ENCODE measurements at places on chromosomes 4 and X.
A peak's percentile ranks its signal among the peaks of the same experiment; 100 is the strongest.

DNA sequence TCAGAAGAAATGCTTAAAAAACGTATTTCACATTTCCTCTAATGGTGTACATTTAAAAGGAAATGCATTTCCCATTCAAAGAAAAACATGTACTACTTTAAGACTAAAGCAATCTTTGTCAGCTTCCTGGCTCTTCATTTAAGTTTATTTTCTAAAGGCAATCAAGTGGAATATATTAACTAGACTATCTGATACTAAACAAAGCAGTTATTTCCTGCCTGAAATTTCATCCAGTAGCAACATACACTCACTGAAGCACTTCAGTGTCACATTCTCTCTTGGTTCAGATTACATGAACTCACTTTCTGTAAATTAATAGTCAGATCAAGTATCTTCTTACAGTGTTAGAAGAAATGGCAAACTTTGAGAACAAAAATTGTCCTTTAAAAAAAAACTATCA, 42.5 kb downstream of the LRBA start:
- DNase-seq = no peak

DNA sequence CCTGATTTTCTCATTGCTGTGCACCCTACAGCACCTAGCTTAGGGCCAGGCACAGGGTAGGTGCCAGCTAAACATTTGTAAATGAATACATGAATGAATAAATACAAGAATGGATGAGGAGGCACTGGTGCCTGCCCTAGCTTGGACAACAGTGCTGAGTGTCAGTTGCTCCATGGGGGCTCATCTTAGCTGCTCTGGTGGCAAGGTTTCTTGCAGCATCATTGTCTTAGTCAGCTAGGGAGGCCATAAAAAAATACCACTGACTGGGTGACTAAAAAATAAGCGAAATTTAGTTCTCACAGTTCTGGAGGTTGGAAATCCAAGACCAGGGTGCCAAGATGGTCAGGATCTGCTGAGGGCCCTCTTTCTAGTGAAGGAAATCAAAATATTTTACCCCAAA, 31.2 kb downstream of the TMEM31 start:
- DNase-seq = no peak

DNA sequence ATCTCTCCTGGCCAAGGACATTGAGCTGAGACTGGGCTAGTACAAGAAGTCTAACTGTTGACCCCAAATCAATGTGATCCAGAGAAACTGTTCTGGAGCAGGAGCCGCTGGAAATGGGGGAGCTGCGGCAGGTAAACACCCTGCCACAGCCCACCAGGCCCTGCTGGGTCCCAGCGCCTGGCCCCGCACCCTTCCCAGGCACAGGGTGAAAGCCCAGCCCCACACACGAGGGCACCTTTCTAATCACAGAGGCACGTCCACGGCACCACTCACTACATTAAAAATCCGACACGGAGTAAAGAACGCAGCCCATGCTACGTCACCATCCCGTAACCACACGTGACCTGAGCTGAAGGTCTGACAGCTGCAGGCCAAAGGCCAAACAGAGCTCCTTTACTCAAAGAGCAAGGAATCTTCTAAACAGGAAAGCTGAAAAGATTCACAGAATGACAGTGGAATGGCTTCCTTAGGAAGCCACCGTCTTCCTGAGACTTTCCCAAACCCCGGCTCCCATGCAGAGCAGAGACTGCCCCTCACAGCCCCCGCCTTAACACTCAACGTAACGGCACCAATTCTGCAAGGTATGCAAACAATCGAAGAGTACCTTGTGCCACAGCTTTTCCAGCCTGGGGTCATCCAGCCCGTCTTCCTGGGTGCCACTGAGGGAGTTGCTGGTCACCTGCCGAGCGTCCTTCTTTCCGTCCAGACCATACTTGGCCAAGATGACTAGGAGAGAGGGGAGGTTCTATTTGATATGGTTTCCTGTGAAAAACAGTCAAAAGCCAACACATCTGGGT, 12.6 kb downstream of the LRPAP1 start:
- DNase-seq = no peak

GRCh38 chr4:100166297-100167039, 23.8 kb downstream of the DDIT4L start:
- no peak for DNase-seq

DNA sequence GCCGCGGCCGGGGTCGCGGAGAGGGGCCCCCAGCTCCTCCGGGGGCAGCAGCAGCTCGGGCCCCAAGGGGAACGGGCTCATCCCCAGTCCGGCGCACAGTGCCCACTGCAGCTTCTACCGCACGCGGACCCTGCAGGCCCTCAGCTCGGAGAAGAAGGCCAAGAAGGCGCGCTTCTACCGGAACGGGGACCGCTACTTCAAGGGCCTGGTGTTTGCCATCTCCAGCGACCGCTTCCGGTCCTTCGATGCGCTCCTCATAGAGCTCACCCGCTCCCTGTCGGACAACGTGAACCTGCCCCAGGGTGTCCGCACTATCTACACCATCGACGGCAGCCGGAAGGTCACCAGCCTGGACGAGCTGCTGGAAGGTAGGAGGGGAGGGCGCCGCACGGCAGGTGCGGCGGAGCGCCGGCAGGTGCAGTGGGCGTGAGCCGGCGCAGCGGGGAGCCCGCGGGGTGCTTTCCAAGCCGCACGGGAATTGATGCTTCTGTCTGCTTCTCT, 886 bp downstream of the DCLK2 start:
- DNase-seq = peak; percentile 59

DNA sequence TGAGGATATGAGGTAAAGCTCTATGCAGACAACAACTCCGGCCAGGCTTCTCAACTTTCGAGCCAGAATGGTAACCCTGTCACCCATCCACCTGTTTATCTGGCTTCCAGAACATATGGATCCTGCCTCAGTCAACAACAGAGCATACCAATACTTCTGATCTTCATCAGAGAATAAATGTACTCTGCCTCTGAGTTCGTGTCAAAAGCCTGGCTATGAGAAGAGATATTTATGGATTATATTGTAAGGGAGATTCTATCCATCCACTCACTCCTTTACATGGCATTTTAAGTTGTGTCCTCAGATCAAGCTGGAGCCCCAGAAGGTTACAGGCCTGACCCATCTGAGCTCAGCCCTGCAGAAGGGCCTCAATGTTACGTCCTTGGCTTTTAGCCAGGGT, 9.8 kb upstream of the FOXO4 start:
- no peak for DNase-seq

GRCh38 chrX:40117715-40118285, 20.0 kb upstream of the BCOR start:
- no peak for DNase-seq

GRCh38 chrX:153416781-153417450, 5.6 kb downstream of the ZFP92 start:
- DNase-seq = no peak

DNA sequence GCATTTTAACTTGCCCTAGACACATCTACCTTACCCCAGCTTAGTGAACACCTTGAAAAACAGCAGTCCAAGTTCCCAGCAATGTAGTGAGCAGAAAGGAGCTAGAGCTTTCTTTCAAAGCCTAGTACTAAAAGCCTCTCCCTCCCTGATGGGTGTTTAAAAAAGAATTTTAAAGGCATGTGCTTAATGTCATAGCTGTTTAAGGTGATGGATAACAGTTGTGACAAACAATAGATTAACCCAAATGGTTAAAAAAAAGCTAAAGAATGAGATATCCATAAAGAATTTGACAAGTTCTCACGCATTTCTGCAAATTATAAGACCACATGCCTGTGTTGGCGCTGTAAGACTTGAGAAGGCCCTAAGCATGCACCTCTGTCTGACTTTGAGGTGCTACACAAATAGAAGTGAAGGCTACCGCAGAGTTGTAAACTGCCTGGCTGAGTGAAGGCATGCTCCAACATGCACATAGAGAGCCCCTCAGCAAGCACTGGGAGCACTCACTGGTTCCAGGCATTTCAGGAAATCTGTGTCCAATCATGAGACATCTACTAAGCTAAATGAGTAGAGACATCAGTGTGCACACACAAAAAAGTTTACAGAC, 94.0 kb downstream of the PHF8 start:
- no peak for DNase-seq

- no peak for DNase-seq
Observed at GRCh38 chrX:129768586-129769466, 10.9 kb upstream of the SASH3 start.

- no peak for DNase-seq
Observed at GRCh38 chr4:14087921-14088320, 460.4 kb upstream of the BOD1L1 start.

- DNase-seq = no peak
Observed at GRCh38 chr4:159145992-159146330, 43.1 kb downstream of the RAPGEF2 start.

DNA sequence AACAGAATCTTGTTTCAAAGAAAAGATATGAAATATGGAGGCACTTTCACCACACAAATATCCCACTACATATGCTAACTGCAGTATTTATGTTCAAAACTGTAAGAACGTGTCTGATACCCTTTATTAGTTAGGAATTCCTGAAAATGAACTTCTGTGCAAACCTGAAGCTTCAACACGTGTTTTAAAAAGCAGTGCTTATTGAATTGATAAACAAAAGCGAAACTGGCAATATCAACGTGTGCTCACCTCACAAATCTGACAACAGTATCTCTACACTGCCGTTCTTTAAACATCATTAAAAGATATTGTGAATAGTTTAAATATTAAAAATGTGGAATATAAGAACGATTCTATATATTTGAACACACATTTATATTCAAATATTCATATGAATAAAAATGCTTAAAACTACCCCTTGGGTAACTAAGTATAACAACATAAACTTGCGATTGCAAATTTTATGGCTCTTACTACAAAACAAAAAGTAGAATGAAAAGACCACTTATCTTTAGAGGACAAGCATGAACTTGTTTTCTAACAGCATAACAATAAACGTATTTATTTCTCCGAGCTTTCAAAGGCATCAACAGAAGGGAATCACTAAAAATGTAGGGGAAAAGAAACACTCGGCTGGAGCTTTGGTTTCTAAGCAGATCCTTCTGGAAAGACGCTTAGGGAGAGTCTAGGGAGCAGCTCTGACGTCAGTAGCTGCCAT, at the start of gene LRP2BP:
Gene LRP2BP, minus strand, starts transcription at position 687 of the 718 bp plus-strand sequence. CDS start 17,738 bp downstream, outside the sequence.
- DNase-seq = no peak

- DNase-seq = no peak
Observed at GRCh38 chrX:131257367-131257766, 31.7 kb downstream of the IGSF1 start.

- DNase-seq = no peak
Observed at GRCh38 chr4:6772223-6772928, 10.2 kb upstream of the KIAA0232 start.
